ENCODE measurements at places on chromosomes 7 and 10.

GRCh38 chr7:11298220-11298619 lies 324.5 kb downstream of the PHF14 start:
- no peak for DNase-seq

DNA sequence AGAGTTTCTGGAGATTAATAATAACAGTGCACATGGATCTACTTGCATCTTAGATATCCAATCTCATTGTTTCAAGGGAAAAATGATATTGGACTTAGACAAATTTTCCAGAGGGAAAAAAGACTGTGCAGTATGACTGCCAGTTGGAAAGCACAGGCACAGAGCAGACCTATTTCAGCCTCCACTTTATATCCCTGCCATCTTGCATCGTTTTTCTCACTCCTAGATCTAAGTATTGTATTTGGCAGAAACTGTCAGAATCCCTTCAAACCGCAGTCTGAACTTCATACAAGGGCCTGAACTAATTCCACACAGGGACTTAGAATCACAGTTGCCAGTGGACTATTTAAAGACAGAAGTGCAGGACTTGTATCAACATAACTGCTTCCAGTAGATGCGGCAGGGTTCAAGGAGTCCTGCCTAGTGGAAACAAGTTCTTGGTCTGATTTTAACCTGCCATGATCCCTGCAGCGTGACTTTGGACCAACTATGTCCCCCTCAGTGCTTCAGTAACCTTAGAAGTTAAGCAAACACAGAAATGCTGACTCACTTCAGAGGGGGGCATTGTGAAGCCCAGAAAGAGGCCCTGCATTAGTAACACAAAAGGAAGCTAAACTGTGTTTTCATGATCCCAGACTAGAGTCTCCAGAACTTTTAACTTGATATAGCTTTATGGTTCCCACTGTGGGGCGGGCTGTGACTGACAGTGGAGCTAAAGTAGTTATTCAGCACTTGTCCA lies 95.7 kb upstream of the PALS2 start:
- no peak for DNase-seq

GRCh38 chr10:88974012-88974411 lies 16.6 kb upstream of the FAS start:
- no peak for DNase-seq

DNA sequence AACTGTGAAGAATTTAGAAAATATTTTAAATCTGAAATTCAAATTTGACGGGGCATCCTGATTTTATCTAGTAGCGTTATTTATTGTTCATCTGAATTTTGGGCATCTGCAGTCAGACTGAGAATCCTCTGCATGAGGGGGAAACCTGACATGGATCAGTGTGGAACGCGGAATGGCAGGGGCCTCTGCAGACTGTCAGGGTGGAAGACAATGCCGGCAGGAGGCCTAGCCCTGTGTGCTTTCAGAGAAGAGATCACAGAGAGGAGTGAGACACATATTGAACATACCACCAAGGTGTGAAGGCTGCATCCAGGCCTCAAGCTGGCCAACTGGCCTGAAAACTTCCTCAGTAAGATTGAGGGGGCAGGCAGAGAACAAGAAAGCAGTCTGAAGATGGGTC lies 921.1 kb upstream of the GHITM start:
- DNase-seq = no peak

DNA sequence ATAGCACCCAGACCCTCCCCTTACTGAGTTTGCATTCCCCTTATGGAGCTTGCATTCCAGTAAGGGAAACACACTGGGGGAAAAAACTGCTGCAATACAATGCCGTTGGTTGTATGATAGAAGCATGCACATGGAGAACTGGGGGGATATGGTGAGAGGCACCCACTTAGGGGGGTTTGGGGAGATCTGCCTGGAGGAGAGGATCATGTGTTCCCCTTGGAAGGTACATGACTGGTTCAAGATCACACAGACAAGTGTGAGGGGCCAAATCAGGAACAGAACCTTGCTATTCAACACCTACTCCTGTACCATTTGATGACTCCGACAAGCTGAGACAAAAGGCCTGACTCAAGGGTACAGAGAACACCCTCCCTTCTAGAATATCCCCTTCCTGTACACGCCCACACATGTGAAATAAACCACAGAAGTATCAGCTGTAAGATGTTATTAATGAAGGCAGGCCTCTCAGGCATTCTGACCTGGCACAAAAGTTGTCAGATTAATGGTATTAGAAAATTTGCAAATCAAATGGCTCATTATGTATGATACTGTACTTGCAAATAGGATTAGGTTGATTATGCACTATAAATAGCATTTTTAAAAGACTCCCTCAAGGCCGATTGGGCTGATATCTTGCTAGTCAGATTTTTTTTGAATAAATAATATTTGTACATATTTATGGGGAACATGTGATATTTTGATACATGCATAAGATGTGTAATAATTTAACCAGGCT lies 122.2 kb downstream of the NPY start:
- DNase-seq = no peak

DNA sequence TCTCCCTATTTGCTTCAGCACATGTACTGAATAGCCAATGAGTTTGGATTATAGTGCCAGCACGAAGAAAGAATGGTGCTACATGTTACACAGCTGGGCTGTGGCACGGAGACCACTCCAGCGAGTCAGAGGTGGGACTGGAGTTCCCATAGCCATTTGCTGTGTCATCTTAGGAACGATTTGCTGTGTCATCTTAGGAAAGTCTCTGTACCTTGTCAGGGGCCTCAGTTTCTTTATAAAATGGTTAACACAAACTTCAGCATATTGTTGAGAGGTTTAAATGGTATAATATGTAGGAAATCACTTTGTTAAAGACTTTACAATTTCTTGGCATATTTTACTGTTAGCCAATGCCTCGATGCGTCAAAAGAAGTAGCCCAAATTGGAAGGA lies 609.4 kb downstream of the LRMDA start:
- no peak for DNase-seq

DNA sequence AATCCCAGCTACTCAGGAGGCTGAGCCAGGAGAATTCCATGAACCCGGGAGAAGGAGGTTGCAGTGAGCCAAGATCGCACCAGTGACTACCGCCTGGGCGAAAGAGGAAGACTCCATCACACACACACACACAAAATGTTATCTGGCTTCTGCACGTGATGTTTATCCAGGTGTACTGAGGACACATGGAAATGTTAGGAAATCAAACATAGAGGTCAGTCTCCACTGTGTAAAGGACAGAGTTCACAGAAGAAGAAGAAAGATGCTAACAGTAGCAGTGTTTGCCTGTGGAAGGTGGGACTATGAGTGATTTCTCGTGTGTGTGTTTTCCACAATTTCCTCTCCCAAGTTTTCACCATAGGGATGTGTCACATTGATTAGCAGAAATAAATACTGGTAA lies 256.9 kb downstream of the ELMO1 start:
- DNase-seq = no peak

- DNase-seq = no peak
Measured at GRCh38 chr7:98771519-98771918, 98.3 kb downstream of the TMEM130 start.

- DNase-seq = no peak
Measured at GRCh38 chr7:95927756-95928155, 155.4 kb downstream of the DYNC1I1 start.

DNA sequence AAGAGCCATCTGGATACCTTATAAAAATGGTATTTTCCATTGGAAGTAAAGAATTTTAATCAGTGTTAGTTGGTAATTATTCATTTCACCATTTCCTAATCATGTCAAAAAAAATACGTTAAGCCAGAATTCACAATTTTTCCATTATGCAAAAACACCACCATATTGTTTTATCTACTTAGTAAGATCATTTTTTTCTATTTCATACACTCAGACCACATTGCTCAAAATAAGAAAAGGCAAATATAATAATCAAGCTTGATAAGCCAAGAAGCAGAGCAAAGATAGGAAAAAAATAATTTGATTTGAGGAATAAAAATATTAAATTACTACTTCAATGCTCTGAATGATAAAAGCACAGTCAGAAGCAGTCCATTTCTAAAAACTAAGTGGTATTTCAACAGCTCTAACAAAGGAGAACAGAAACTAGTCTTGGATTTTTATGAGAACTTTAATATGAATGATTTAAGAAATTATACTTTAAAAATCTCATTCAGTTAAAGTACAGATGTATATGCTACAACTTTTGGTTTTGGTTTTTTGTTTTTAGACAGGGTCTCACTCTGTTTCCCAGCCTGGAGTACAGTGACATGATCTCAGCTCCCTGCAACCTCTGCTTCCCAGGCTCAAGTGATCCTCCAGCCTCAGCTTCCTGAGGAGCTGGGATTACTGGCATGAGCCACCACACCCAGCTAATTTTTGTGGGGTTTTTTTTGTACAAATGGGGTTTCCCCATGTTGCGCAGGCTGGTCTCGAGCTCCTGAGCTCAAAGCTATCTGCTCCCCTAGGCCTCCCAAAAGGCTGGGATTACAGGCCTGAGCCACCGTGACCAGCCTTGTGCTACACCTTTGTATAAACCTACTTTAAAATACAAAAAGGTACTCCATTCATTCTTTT lies 46.6 kb downstream of the LRRN3 start:
- no peak for DNase-seq

DNA sequence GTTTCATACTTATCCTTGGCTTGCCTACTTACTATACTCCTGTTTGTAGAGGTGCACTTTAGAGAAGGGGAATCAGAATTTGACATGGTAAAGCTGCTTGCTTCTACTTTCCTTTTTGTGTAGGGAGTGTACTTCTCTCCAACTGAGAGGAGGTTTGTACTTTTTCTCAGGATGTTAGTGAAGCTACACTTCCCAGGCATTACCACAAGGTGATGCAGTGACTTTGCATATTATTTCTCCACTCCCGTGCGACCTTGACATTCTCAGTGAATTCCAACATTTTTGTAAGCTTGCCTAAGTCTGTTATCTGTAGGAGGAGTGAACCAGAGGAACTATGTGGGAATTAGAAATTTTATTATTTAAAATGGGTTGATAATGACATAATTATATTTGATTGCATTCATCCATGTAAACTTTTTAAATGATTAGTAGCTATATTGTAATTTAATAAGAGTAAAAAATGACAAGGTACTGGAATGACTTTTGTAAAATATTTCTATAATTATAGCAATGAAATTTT lies 5.2 kb downstream of the TAX1BP1 start:
- no peak for DNase-seq

DNA sequence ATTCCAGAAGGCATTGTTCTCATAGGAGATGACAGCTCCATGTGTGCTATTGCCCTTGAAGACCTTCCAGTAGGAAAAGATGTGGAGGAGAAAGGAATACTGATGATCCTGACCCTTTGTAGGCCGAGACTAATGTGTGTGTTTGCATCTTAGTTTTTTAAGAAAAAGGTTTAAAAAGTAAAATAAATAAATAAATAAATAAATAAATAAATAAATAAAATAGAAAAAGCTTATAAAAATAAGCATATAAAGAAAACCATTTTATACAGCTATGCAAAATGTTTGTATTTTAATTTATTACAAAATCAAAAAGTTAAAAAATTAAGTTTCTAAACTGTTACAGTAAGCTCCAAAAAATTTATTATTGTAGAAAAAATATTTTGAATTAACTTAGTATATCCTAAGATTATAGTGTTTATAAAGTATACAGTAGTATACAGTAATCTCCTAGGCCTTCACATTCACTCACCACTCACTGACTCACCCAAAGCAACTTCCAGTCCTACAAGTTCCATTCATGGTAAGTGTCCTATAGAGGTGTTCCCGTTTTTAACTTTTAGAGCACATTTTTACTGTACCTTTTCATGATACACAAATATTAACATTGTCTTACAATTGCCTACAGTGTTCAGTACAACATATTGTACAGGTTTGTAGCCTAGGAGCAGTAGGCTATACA lies 435.2 kb upstream of the SEMA3A start:
- DNase-seq = no peak

GRCh38 chr7:8601121-8601520 lies 167.7 kb downstream of the NXPH1 start:
- no peak for DNase-seq

- DNase-seq = no peak
Measured at GRCh38 chr7:17326378-17326777, 27.9 kb downstream of the AHR start.

- no peak for DNase-seq
Measured at GRCh38 chr7:35249537-35249907, 4.4 kb downstream of the TBX20 start.

DNA sequence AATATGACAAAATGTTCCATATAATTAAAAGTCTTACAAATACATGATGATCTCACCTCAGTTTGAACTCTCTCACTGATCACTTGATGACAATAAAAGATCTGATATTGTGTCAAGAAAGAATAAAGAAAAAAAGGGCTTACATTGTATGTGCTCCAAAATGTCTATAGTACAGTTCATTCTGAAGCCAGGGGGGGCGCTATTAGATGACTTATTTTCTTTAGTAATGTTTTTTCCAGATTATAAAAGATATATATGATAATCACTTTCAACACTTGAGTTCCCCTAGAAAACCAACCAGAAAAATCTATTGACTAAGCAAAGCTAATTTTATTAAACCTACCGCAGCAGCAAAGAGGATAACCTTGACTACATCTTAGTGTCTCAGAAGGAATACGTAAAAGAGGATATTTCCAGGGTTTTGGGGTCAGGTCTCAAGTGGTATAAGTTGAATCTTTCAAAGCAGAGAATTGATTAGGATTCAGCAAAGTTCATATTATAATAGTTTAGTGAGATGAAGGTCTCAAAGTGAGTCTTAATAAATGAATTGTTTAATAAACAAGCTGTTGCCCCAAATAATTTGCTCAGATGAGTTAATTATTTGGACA lies 55.8 kb downstream of the PTN start:
- DNase-seq = no peak

DNA sequence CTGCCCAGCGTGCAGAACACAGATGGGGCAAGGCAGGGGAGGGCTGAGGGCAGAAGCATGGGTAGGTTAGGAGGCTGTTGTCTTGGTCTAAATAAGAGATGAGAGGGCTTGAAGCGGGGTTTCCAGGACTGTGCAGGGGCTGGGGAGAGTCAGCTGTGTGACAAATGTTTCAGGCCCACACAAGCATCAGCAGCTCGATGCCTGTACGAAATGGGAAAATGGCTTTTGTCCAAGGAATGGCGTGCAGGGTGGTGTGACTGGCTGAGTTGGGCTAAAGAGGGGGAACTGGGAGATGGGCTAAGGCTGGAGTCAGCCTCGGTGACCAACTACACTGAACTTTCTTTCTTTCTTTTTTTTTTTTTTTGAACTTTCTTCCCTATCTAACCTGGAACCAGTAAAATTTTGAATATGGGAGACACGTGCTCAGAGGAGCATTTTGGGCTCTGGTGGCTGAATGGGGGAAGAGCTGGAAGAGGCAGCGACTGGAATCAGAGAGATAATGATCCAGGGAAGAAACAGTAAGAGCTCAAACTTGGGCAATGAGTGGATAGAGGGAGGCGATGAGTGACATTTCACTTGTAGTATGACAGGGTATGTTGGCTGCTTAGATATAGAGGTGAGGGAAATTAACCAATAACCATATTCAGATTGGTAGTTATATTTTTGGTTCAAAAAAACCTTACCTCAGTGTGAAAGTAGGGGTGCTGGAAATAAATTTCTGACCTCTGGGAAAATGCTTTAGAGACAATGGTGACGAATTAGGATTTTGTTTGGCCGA lies 10.2 kb upstream of the EPHA1 start:
- no peak for DNase-seq

DNA sequence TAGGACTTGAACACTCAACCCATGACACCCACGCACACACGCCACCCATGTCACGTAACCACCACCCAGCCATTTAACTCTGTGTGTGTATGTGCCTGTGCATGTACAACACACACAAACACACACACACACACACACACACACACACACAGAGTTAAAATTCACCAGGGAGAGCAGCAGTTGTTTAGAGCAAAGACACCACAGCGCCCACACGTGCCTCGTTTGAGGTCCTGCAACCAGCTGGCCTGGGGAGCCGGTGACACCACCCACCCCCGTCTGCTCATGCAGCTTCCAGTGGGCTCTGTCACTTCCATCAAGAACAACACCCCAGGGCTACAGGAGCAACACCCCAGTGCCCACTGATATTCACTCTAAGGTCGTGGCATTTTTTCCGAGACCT lies 97.4 kb downstream of the ELFN1 start:
- no peak for DNase-seq

Measured in stimulated activated CD4-positive, alpha-beta T cell treated with anti-CD3 and anti-CD28 coated beads, Interleukin-1b, Interleukin-23, amount 100 ng/mL, for 1 hour (primary cell).